Right renal cortex interstitium (tissue), 3 donors: ENCODE measurements at places on chromosomes 12 and 14. TPM values are rescaled to one million over a fixed set of nuclear protein-coding genes. Genes with fewer than 3 reads are reported as not detected.
A peak's percentile ranks its signal among the peaks of the same experiment; 100 is the strongest.

CDK2 gene
- 58.6 TPM for polyA plus RNA-seq

CLEC2A gene
- not detected for polyA plus RNA-seq

SLC39A2 gene
- polyA plus RNA-seq = 3.0 TPM

BEGAIN gene
- 1.8 TPM for polyA plus RNA-seq

NAV3 gene
- 9.0 TPM for polyA plus RNA-seq

KCNC2 gene
- polyA plus RNA-seq = 0.44 TPM

DAO gene
- 1.0 TPM for polyA plus RNA-seq

REM2 gene
- 1.5 TPM for polyA plus RNA-seq

AMDHD1 gene
- 1.3 TPM for polyA plus RNA-seq

TMEM132D gene
- polyA plus RNA-seq = 2.6 TPM

DNA sequence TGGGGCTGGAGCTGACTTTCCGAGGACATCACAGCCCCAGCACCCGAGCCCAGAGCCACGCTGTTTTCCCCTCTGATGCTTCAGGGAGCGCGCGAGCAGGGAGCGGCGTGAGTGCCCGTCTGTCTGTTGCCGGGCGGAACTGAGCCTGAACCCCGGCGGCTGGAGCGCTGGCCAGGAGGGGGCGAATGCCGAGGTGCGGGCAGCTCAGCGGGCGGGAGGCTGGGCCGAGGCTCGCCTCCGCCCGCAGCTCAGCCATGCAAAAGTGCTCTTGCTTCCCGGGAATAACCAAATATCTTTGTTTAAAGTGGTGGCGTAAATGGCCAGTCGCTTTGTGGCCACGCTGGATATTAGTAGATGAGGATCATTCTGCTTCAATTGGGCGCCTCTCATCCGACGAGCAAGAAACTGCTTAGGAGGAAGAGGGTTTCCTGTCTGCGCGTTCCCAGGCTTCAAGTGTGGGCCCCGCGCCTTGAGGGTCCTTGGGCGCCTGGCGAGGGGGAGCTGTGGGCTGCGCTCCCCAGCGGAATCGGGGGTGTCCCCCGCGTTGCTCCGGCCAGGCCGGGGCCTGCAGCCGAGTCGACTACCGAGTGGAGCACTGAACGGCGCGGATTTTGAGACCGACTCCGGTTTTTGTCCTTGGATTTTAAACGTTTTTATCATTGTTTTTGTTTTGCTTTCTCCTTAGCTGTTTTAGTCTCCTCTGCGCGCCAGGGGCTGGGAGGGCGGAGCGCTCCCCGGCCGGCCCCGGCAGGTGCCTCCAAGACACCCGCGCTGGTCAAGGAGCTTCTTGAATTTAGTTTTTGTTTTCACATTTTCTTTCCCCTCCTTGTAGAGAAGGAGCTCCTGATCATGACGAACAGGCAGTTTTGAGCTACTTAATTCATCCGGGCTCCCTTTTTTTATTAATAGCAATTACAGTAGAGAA is 831 bp upstream of the NKX2-1 start:
- no peak for DNase-seq

DNA sequence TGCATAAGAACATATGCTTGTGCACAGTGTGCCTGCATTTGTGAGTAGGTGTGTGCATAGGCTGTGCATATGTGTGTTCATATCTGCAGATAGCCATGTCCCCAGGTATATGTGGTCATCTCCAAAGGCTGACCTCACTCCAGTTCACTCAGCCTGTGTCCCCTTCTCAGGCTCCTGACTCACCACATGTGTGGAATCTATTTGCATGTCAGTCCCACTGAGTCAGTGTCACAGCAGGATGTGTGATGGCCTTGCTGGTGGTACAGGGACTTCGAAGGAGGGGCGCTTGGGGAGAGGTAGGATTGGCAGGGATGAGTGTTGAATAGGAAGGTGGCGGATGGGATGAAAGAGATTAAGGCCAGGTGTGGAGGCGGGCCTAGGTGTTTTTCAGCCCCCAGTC is 35.5 kb downstream of the KRT80 start:
- no peak for DNase-seq

GRCh38 chr12:130646716-130647370 is 69.3 kb downstream of the RIMBP2 start:
- no peak for DNase-seq

- no peak for DNase-seq
Measured at GRCh38 chr14:105938055-105938863, 411.9 kb downstream of the TMEM121 start.

GRCh38 chr14:80164991-80165721 is 46.1 kb downstream of the DIO2 start:
- DNase-seq = no peak

DNA sequence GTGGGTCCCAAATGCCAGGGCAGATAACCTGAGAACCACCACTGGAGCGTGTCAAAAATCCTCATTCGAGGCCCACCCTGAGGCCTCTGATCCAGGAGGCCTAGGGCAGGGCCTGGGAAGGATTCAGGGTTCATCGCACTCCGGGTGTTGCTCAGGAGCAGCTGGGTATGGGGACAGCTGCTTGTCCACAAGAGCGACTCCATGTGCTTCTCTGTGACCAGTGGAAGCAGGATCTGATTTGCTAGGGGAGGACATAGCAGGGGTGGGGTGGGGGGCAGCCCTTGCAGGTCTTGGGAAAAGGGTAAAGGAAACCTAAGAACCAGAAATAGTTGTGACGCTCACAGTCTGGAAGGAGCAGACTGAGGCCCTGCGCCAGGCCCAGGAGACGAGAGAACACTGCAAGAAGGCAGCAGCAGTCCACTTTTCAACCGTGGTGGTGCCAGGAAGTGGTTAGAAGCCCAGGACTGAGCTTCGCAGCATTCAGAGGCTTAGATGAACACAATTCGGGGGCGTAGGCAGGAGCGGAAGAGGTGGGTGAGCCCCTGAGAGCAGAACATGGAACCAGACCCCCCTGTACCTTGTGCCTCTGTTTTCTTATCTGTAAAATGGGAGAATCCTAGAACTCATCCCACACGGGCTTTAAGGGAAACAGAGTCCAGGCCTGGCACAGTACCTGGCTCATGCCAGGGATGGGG is 33.7 kb downstream of the ITPK1 start:
- no peak for DNase-seq

DNA sequence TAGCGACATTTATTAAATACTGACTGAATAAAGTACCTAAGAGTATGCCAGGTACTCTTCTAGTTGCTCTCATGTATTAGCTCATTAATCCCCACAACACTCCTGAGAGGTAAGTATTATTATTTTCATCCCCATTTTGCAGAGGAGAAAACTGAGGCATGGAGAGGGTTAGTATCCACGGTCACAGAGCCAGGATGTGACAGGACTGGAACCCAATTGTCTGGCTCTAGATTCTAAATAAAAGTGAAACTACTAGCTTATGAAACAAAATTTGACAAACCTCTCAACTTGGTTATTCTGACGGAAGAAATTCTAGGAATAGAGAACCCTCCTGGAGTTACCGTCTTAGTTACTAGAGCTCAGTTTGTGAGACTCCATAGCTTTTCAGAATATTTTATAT is 112.2 kb downstream of the CHST11 start:
- DNase-seq = no peak

GRCh38 chr12:94677778-94678177 is 27.4 kb upstream of the TMCC3 start:
- DNase-seq = no peak

DNA sequence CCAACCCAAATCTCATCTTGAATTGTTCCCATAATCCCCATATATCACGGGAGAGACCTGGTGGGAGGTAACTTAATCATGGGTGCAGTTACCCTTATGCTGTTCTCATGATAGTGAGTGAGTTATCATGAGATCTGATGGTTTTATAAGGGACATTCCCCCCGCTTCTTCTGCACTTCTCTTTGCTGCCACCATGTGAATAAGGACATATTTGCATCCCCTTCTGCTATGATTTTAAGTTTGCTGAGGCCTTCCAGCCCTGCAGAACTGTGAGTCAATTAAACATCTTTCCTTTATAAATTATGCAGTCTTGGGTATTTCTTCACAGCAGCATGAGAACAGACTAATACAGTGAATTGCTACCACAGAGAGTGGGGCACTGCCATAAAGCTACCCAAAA is 179.1 kb downstream of the LRIG3 start:
- DNase-seq = no peak

DNA sequence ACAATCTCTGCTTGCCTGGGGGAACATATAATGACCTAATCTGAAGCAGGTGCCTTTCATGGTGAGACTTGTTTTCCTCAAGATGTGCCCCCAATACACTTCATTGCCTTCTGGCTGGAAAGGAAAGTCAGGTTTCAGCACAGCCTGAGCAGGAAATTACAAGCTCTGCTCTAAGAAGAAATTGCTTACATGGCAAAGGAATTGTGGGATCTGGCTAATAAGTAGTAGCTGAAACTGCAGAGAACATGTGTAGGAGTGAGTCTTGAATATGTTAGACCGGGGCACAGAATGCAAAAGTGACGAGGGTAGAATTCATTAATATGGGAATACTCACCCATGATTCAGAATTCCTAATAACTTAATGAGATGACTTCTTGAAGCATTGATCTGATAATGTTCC is 6.3 kb upstream of the CFAP54 start:
- no peak for DNase-seq

GRCh38 chr12:80778005-80778541 is 61.4 kb downstream of the MYF5 start:
- no peak for DNase-seq

- no peak for DNase-seq
Measured at GRCh38 chr12:87801860-87802720, 227.1 kb downstream of the C12orf50 start.

- DNase-seq = no peak
Measured at GRCh38 chr12:122421187-122421820, 1.2 kb downstream of the CLIP1 start.

DNA sequence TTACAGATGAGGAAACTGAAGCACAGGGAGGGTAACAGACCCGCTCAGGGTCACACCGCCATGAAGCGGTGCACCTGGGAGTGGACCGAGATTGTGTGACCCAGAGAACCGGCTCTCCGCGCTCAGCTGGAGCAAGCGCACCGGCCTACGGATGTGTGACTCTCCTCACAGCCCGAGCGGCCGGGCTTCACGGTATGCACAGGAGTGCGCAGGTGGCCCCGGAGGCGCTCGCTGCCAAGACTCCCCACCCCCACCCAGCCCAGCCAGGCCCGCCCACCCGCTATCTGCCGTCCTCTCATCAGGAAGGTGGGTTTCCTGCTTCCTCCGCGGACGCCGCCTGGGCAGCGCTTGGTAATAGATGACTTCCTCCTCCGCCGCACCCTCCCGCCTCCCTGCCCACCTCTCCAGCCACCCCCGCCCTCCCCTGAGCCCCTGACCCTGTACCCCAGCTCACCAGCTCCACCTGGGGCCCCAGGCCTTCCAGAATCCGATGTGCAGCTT is 110.7 kb downstream of the NCOR2 start:
- DNase-seq = no peak

DNA sequence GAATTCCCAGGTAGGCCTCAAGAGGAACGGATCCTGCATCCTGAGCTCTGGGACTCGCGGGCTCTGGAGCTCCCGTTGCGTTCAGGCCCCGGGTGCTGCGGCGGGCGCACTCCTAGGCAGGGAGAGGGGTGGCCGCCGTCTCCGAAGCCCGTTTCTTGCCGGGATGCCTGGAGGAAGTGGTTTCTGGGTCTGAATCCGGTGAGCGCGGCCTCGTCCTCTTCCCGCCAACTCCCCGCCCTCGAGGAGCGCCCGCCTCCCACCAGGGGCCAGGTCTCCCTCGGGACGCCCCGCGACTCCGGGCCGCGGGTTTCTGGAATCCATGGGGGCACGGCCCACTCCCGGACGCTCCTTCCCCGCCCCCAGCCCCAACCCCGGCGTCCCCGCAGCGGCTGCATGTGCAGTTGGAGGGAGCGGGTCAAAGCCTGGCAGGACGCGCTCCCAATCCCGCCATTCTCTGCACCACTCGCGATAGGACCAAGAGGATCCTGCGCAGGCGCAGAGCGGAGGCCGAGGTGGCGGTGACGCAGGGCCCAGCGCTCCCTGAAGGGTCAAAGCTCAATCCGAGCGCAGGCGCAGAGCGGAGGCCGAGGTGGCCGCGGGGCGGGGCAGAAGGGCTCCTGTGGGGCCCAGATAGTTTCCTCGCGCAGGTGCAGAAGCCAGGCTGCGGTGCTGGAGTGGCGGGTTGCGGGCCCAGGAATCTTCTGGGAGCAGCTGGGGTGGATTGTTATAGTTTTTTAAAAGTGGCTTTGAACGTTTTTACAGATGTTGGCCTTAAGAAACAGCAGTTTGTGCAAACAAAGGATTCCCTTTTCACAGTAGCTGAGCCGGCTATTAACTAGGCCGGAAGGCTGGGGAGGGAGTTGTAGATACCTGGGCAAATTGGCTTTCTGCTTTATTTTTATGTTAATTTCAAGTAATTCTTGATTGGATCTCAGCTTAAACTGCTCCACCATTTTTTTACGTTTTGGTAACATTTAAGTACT is 796.4 kb downstream of the AACS start:
- DNase-seq = peak; percentile 37

GRCh38 chr12:120363274-120363855 is 5.6 kb downstream of the MSI1 start:
- no peak for DNase-seq

- DNase-seq = no peak
Measured at GRCh38 chr12:79933532-79934264, 1.2 kb downstream of the PPP1R12A start.

- no peak for DNase-seq
Measured at GRCh38 chr14:73025544-73025943, 1.4 kb downstream of the ZFYVE1 start.

- peak; percentile 64 for DNase-seq
Measured at GRCh38 chr14:64303471-64303917, 9.3 kb upstream of the ESR2 start.

DNA sequence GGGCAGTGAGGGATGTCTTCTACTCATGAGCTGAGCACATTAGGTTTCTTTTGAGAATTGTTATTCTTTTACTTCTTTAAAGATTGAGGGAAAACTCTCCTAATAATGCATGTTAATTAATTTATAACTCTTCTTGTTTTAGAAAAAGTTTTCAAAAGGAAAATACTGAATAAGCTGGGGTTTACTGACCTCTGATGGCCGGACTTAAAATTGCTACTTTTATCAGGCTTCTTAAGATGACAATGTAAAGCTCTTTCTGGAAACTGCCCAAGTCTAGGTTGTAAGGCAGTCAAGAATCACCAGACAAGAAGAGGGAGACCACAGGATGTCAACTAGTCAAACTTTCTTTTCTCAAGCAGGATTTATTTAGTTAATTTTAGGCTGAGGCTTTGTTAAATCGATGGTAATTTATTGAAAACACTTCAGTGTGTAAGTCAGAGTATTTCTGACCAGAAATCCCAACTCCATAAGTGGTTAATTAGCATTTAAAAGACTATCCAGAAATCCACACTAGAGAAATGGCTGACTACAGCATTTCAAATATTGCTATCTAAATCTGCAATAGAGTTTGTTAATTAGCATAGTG is 82.1 kb downstream of the AVPR1A start:
- peak; percentile 48 for DNase-seq

DNA sequence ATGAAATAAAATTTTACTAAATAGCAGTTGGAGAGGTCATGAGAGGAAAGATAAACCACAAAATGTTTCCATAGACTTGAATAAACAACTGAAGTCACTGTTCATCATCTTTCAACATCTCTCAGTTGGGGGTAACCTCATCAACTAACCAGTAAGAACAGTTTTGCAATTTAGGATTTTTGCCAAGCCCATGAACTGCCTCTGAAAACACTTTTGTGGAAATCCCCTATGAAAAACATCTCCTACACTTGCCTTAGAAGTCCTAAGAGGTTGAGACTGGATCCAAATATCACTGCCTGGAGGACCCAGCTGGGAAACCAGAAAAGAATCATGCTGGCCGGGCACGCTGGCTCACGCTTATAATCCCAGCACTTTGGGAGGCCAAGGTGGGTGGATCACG is 273.1 kb downstream of the C12orf50 start:
- no peak for DNase-seq

GRCh38 chr12:57844709-57845477 is 1.6 kb downstream of the CTDSP2 start:
- DNase-seq = no peak
